CD4-positive, alpha-beta T cell (primary cell): ENCODE measurements at places on chromosomes 1 and 21. TPM values are rescaled to one million over a fixed set of nuclear protein-coding genes. Genes with fewer than 3 reads are reported as not detected.
A peak's percentile ranks its signal among the peaks of the same experiment; 100 is the strongest.

- no peak for DNase-seq
These were observed 396.7 kb upstream of the DAB1 start for GRCh38 chr1:57820356-57821095.

DNA sequence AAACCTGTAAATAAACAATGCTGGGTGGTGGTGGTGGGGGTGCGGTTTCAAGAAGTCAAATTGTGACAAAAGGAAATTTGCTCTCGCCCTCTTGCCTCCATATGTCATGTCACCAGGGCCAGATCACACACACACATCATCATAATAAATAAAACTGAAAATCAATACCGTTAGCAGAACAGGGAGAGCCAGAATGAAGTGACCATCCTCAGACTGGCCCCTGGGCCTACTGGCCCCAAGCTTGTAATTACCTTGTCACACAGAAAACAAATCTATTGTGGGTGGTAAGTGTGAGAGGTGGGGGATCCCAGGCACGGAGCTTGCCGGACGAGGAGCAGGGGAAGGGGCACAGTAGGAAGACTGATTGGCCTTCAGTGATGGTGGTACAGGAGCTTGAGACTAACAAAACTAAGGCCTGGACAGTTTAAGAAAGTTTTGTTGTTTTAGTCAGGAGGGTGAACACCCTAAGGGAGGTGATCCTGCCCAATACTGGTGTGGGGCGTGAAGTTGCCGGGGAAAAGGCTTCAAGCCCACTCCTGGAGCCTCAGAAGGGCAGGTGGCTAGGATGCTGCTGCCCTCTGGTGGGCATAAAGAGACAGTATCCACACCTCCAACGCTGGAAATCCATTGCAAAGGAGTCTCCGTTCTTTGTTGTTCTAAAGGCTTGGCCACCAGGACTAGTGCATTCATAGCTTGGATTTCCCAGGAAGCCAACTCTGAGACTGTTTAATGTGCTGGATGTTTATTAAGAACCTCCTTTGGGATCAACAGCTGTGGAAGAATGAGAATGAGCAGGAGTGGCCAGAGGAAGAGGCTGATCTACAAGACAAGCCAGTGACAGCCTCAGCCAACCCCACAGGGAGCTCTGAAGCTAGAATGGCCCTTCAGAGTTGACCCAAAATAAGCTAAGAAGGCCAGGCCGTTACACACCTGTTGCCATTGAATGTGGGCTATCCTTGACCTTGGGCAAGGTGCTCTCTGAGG is 8.1 kb upstream of the C1orf216 start:
- DNase-seq: peak; percentile 49

GRCh38 chr1:31745946-31746670 is 18.0 kb downstream of the ADGRB2 start:
- DNase-seq: no peak

DNA sequence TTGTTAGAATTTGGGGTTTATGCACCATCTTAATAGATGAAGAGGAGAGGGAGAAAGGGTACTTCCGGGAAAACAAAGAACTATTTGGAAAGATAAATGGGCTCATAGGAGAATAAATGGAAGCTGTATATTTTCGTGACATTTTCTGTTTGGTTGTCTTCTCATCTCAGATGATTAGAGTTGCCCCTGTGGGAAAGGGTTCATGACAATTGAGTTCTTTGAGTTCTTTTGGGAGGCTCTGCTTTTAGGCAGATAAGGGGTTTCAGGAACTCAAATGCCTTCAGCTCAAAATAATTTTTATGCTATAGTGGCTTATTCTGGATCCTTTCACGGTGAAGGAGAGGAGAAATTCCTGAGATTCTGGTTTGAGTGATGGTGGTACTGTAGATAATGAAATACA is 63.6 kb downstream of the CAMTA1 start:
- DNase-seq: no peak

DNA sequence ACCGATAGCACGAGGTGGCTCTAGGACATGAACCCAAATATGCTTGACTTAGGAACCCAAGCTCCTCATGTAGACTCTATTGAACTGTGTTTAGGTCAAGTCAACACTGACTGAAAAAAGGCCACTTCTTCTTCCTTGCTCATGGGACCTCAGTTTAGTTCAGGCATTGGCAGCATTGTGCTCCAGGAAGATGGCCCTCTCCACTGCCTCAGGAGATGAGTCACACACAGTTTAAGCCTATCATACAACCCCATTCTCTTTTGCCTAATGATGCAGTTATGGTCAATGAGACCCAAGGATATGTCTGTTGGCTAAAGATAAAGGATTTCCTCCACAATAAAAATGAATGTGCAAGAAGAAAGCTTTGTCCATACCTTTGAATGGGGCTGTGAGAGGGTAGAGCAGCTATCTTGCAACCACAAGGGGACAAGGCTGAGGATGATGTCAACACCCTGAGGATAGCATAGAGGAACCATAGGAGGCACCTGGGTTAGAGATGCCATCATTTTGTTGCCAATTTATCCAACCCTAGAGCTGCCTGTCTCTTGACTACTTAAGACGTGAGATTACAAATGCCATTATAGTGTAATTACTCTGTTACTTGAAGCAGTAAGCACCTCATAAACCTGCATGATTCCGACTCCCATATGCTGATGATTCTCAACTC is 3.0 kb upstream of the TRIM63 start:
- DNase-seq: no peak

DNA sequence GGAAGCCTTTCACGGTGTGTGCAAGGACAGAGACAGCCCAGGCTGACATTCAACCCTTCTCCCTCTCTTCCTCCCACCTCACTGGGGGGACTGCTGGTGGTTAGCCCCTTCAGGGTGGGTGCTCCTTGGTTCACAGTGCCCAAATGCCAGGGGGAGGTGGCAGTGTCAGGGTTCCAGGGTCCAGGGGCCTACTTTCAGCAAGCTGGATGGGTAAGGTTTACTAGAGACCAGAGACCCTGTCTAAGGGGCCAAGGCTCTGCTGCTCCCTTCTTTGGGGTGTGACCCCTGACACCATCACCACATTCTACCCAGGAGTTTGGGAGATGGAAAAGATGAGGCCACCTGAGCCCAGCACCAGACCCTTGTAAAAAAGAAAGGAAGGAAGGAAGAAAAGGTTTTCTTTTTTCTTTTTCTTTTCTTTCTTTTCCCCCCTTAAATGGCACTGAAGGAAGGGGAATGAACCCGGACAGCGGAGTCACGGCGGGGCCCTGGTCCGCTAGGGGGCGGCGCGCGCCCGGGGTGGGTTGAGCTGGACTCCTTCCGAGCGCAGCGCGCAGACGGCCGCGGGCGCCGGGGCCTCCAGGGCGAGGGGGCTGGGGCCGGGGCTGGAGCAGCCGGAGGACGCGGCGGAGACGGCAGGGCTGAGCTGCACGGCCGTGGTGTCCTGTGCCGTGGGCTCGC is 18.8 kb downstream of the KNCN start:
- DNase-seq: peak; percentile 82

C4BPB gene
- 2.1 TPM for total RNA-seq

SSU72 gene
- total RNA-seq: 101 TPM
